Activated CD4-positive, alpha-beta T cell treated with anti-CD3 and anti-CD28 coated beads for 36 hours (primary cell): ENCODE measurements at places on chromosomes 7 and 10. TPM values are rescaled to one million over a fixed set of nuclear protein-coding genes. Genes with fewer than 3 reads are reported as not detected.

GATA3 gene
- total RNA-seq, result 30.2 TPM

THAP5 gene
- total RNA-seq, result 43.4 TPM

FKBP6 gene
- total RNA-seq, result not detected

PLEKHS1 gene
- total RNA-seq, result 0.07 TPM

PRF1 gene
- 21.8 TPM for total RNA-seq

DPYSL4 gene
- 15.0 TPM for total RNA-seq

CFAP58 gene
- 0.60 TPM for total RNA-seq

ITGA8 gene
- total RNA-seq, result not detected

PRKG1 gene
- not detected for total RNA-seq

VWDE gene
- total RNA-seq, result 2.2 TPM

ACTL6B gene
- not detected for total RNA-seq

PNLIPRP3 gene
- total RNA-seq, result not detected

CDK1 gene
- total RNA-seq, result 88.5 TPM

ACHE gene
- not detected for total RNA-seq

SPDYE1 gene
- total RNA-seq, result not detected

SHTN1 gene
- 0.43 TPM for total RNA-seq

MINPP1 gene
- 8.3 TPM for total RNA-seq

TCERG1L gene
- 0.21 TPM for total RNA-seq

TMEM229A gene
- not detected for total RNA-seq

HKDC1 gene
- total RNA-seq, result 0.80 TPM

BBS9 gene
- total RNA-seq, result 4.1 TPM
